Left ventricle myocardium inferior (tissue), 1 donor: ENCODE measurements at places on chromosomes 11 and 22. TPM values are rescaled to one million over a fixed set of nuclear protein-coding genes. Genes with fewer than 3 reads are reported as not detected.

PSMA1 gene
- total RNA-seq: 128 TPM

GRCh38 chr11:112983887-112984286 lies 22.7 kb downstream of the NCAM1 start:
- DNase-seq: no peak

GRCh38 chr22:43669190-43669589 lies 142.9 kb downstream of the EFCAB6 start:
- DNase-seq: no peak

DNA sequence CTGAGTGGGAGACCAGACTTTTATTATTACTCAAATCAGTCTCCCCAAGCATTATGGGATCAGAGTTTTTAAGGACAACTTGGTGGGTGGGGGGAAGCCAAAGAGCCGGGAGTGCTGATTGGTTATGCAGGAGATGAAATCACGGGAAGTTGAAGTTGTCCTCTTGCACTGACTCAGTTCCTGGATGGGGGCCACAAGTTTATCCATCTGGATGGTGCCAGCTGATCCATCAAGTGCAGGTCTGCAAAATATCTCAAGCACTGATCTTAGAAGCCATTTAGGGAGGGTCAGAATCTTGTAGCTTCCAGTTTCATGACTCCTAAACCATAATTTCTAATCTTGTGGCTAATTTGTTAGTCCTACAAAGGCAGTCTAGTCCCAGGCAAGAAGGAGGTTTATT lies 53.5 kb upstream of the LMO1 start:
- DNase-seq: no peak

GLYAT gene
- total RNA-seq: not detected

RAB36 gene
- total RNA-seq: 0.47 TPM

- DNase-seq: no peak
These were observed 472.6 kb downstream of the BUD13 start for GRCh38 chr11:116300232-116300631.

DNA sequence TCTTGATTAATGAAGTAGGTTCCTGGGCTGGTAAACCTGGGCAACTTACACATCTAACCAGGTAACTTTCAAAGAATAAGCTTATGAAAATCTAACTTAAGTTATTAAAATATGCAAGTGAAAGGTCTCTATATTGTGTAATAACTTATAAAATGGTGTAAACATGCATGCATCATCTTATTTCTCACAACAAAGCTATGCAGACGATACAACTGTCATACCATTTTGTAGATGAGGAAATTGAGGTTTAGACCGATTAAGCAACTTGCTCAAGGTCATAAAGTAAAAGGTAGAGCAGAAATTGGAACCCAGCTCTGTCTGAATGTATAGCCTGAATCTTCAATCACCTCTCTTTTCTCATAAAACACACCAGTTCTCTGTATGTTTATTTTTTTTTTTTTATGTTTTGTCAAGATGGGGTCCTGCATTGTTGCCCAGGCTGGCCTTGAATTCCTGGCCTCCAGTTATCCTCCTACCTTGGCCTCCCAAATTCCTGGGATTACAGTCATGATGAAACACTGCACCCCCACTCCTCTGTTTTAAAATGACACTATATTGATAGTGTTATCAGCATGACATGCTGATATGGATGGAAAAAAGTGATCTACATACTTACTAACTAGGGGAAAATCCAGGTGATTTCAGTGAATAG lies 109.6 kb downstream of the SGSM3 start:
- no peak for DNase-seq

MS4A12 gene
- not detected for total RNA-seq

MRGPRF gene
- total RNA-seq: 3.9 TPM

DNA sequence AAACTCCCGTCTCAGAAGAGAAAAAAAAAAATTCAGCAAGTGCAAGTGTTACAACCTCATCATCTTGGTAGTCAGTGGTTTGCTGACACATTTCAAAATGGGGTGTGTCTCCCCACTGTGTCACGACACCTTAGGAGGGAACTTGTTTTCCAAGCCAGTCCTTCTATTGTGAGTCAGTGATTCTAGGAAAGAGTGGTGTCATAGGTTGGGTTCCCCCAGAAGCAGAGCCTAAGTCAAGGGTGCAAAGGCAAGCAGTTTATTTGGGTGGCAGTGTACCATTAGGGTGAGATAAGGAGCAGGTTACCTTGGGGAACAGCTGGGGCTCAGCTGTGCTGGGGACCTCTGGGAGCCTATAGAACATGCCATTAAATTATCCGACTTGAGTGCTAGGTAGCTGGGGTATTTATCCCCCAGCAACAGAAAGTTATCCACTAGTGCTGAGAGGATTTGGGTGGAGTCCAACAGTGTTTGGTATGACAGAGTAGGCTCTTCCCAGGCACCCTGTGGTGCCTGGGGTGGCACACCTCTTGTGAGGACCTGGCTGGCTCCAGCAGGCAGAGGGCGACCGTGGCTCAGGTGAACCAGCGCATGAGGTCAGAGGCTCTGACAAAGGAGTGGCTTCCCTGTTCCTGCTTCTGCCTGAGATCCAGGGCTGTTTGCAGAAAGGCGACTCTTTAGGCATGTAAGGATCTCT lies 41.7 kb downstream of the KIAA1671 start:
- no peak for DNase-seq

DNA sequence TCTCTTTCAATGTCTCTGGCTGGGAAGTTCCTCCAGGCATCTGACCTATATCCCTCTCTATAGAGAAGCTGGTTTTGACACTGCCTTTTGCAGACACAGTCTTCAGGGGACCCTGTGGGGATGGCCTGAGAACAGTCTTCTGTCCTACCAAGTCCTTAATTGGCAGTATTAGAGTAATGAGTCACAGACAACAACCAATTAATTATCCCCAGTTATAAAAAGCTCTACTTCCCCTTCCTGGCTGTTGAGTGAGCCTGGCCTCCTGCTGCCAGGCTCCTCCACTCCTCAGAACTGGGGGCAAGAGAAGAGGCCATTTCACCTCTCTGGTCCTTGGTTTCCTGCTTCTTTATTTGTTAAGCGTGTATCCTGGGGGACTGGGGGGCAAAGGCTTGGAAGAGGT lies 41.2 kb upstream of the KLHL35 start:
- DNase-seq: no peak

SCUBE1 gene
- 0.14 TPM for total RNA-seq

- DNase-seq: no peak
These were observed 759 bp downstream of the AP2A2 start for GRCh38 chr11:926341-926916.
